NCI-H2227 treated with DMSO at 0.1 percent for 48 hours (cell line): ENCODE measurements at places on chromosomes 6 and 20.

DNA sequence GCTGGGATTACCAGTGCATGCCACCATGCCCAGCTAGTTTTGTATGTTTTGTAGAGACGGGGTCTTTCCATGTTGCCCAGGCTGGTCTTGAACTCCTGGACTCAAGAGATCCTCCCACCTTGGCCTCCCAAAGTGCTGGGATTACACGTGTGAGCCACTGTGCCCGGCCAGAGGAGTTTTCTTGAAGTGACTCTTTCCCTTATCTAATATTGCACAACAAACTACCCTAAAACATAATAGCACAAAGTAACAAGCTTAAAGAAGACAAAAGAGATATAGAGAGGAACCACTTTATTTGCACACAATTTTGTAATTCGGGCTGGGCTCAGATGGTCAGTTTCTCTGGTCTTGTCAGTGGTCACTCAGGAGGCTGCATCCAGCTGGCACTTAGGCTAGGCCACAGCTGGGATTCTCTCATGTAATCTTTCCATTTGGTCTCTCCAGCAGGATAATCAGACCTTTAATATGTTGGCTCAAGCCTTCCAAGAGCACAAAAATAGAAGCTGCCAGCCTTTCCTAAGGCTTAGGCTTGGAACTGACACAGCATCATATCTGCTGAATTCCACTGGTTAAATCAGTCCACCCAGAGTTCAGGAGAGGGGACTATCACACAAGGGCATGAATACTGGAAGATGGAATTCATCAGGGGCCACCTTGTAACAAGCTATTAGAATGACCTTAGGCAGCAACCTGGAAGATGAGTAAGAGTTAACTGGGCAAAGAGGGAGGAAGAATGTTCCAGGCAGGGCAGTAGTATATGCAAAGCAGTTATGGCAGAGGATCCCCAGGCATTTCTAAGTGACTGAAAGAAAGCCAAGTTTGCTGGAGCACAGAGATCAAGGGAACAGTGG lies 56.7 kb upstream of the PNRC1 start:
- no peak for DNase-seq

- no peak for DNase-seq
These were observed at the start of gene ASIP for GRCh38 chr20:34240693-34241615. ASIP (plus strand) TSS chr20:34241423; CDS start chr20:34260375, 18,952 bp downstream.

DNA sequence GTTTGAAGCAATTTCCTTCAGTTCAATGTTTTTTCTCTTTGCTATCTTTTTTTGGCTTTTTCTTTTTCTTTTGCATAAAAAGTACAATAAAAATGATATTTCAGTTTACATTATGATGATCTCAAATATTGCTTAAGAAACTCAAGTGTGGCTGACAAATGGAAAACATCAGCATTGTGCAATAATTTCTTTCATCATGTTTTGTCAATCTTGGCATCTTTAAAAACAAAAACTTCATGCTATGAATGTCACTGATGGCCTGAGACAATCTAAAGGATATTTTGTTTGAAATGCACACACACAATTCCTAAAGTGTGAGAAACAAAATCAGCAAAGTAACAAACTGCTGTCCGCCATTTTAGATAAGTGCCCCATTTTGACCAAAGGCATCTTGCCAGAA lies 13.9 kb upstream of the MTCL3 start:
- DNase-seq: no peak

- no peak for DNase-seq
These were observed 241.9 kb downstream of the SAMD5 start for GRCh38 chr6:147750413-147750812.

DNA sequence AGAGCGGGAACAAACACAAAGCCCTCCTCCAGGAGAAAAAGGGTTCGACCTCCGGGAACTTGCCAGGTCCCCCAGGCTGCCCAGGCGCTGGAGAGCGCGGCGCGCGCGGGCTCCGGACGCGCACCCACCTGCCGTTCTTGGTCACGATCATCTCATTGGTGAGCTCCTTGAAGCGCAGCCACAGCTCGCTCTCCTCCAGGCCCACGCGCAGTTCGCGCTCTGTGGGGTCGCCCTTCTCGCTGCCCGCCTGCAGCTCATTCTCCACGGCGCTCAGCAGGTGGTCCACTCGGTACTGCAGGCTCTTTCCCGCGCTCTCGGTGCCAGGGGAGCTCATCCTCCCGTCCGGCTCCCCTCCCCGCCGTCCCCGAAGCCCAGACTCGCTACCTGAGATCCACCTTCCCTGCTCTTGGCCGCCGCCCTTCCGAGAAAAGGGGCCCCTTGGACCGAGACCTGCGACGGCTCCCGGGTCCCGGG lies 356 bp downstream of the TBXT start:
- no peak for DNase-seq

DNA sequence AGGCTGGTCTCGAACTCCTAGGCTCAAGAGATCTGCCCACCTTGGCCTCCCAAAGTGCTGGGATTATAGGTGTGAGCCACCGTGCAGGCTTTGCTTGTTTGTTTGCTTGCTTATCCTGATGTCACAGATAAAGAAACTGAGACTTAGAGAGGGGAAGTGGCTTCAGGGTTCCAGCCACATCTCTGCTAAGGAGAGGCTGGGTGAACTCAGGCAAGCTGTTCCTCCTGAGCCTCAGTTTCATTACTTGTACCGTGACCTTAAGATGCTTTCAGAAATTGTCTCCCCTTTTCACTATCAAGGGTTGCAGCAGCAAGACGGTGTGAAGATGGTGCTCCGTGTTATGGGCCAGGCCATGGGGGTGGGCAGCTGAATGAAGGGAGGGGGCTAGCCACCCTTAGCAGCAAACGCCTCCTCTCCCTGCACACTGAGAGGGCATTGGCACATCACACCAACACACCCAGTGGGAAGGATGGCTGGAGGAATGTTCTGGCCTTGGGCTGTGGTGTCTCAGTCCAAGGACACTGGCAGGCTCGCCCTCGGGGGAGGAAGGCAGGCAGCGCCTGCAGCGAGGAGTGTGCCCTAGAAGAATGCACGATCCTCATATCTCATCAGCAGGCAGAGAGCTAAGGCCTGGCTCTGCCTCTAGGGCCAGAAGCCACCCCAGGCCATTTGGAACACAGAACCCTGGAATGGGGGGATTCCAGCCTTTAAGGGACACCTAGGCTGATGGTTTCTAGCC lies 48.2 kb upstream of the TLDC2 start:
- DNase-seq: no peak

GRCh38 chr6:70395301-70395672 lies 18.0 kb upstream of the FAM135A start:
- no peak for DNase-seq

DNA sequence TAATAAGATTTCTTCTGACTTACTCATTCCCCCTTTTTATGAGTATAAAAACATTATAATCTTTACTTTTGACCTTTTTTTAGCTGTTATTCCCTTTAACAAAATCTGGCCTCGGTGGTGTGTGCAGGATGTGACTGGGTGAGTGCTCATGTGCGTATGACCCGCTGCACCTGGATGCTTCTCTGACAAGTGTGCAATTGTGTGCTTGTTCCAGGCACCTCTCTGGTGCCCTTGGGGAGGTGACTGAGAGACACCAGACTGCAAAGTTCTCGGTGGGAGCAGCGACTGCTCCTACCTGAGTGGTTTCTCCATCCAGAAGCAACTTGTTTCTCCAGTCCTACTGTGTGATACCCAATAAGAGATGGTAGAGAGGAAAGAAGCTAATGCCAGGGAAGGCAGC lies 65.0 kb downstream of the ISM1 start:
- DNase-seq: no peak

DNA sequence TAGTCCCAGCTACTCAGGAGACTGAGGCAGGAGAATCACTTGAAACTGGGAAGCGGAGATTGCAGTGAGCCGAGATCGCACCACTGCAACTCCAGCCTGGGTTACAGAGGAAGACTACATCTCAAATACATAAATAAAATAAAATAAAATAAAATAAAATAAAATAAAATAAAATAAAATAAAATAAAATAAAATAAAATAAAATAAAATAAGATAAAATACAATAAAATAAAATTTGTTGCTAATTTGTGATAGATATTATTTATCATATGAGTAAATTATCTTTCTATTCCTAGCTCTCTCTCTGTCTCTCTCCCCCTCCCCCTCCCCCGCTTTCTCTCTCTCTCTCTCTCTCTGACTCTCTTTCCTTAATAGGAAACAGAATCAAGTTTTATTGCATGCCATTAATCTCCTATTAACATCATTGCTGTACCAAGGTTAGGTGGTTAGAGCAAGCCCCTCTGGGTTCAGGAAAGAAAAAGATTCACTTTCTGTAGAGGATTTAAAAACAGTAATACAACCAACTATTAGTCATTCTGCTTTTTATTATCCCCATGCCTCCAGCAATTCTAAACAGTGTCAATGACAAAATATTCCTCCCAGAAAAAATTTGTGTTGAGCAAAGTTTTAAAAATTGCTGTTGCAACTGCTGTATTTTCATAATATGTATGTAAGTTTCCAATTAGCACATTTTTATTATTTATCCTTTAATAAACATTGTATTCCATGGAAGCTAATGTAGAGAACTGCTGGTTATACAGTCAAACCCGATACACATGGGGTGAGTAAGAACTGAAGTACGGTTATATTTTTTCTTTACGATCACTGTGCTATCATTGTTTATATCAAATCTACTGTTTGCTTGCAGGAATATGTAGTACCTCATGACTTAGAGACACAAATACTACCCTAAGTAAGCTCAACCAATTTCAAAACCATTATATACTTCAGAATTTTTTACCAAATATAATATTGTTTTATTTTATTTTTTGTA lies 22.1 kb downstream of the BMP5 start:
- no peak for DNase-seq

DNA sequence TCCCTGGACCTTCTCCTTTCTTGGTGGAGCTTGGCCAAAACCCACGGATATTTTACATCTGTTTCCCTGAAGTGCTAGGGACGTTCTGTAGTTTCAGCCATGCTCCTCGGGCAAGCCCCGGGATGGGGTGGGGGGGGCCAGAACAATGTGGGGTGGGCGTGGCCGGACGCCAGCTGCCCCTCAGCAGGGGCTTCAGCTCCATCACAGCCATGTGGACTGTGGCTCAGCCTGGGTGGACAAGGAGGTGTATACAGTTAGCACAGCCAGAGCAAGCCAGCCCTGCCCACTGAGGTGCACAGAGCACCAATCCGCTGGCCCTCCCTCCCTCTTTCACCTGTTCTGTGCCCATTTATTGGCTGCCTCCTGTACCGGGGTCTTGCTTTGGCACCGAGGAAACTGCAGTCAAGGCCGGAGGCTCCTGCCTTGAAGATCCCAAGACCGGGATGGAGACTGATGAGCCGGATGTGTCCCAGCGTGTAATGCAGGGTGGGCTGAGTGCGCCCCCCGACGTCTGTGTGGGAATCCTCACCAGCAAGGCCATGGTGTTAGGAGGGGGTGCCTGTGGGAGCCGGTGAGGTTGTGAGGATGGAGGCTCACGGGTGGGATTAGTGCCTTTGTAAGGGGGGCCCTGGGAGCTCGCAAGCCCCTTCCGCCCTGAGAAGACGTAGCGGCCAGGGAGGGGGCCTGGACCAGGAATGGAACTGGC lies 28.0 kb downstream of the FRMD1 start:
- DNase-seq: no peak

- no peak for DNase-seq
These were observed 226.2 kb upstream of the MAN1A1 start for GRCh38 chr6:119575721-119576120.

- no peak for DNase-seq
These were observed 26.9 kb downstream of the LYRM2 start for GRCh38 chr6:89611666-89612065.

- DNase-seq: no peak
These were observed 8.7 kb downstream of the MTHFD1L start for GRCh38 chr6:150874179-150874578.

GRCh38 chr6:23601811-23602345 lies 524.1 kb upstream of the NRSN1 start:
- DNase-seq: no peak

GRCh38 chr20:51470907-51471411 lies 71.6 kb downstream of the NFATC2 start:
- DNase-seq: no peak

DNA sequence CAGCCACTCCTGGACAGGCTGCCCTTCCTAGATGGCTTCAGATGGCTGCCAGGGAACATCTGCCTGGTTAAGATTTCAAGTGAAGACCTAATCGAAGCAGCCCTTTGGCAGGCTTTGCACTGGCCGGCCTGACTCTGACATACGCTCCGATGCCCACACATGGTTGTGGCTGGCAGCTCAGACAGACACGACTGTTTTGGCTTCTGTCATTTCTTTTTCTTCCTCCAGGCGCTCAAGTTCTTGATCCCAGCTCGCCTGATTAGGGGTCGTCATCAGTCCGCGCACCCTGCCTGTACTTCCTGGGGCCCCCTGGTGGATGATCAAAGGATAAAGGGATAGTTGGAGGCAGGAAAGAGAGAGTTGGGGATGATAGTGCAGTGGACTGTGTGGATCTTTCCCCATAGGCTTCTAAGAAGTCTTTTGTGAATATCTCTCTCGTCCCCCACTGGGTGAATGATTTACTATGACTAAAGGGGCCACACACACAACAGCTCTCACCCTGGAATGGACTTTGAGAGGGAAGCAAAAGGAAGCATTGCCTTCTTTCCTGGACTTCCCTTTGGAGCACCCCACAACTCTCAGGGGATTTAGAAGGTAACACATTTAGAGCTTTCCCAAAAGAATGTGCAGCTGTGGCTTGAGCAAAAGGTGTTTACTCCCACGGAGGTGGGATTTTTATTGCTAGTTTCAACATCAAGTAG lies 21.4 kb upstream of the TRAM2 start:
- DNase-seq: peak; percentile 78

DNA sequence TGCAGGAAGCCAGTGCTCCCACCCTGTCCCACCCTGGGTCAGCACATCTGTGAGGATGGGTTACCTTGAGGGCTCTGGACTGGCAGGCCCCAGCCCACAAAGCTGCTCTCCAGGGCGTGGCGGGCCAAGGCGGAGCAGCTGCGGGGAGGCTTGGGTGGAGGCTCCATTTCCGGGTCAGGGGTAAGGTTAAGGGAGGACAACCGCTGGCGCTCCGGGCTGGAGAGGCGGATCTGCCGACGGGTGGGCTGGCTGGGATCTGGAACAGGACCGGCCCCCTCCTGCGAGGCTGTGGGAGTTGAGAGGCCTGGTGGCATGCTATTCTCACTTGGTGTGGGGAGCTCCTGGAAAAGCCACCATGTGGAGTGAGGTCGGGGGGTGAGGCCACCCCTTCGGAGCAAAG lies 5.5 kb downstream of the SMPD2 start:
- no peak for DNase-seq

DNA sequence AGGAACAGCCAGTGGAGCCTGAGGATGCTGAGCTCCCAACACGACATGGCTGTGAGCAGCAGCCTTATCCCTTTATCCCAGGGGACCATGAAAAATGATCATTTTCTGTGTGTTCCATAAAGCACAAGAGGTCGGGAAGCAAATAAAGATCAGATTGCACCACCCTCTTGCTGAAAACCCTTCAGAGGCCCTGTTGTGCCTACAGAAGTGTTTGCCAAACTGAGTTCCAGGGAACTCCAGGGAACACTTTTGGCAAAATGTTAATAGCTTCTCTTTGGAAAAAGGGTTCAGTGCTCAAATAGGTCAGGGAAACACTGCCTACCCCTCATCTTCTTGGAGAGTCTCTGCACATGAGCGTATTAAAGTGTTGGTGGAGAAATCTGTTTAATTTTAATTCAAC lies 24.4 kb downstream of the ARMC2 start:
- DNase-seq: no peak

GRCh38 chr6:78995946-78996345 lies 82.1 kb downstream of the PHIP start:
- DNase-seq: no peak

- no peak for DNase-seq
These were observed 111.2 kb downstream of the NFATC2 start for GRCh38 chr20:51431321-51431720.

GRCh38 chr6:144653885-144654505 lies 368.9 kb downstream of the UTRN start:
- no peak for DNase-seq
